Kidney epithelial cell (primary cell): ENCODE measurements at places on chromosomes 13 and 19. TPM values are rescaled to one million over a fixed set of nuclear protein-coding genes. Genes with fewer than 3 reads are reported as not detected.

SPTBN4 gene
- total RNA-seq = 0.96 and 2.4 TPM in 2 replicates

ZNF491 gene
- total RNA-seq = 0.48 and 4.6 TPM in 2 replicates

TMEM221 gene
- 0.75 TPM in 1 of 2 replicates, not detected in the other for total RNA-seq

DNA sequence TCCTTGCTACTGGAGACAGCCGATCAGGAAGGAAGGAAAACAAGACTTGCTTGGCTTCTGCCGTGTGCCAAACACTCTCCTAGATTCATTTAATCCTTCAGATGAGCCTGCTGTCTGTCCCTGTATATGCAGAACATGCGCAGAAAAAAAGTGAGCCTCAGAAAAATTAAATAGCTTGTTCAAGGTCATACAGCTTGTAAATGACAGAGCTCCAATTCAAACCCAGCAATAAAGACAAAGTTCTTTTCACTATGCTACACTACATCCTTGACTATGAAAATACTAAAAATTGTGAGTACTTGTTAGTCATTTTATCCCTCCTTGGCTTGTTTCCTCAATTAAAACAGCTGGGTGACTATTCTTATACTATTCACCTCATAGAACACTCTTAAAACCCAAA, 121.4 kb downstream of the KCNRG start:
- DNase-seq = no peak

DNA sequence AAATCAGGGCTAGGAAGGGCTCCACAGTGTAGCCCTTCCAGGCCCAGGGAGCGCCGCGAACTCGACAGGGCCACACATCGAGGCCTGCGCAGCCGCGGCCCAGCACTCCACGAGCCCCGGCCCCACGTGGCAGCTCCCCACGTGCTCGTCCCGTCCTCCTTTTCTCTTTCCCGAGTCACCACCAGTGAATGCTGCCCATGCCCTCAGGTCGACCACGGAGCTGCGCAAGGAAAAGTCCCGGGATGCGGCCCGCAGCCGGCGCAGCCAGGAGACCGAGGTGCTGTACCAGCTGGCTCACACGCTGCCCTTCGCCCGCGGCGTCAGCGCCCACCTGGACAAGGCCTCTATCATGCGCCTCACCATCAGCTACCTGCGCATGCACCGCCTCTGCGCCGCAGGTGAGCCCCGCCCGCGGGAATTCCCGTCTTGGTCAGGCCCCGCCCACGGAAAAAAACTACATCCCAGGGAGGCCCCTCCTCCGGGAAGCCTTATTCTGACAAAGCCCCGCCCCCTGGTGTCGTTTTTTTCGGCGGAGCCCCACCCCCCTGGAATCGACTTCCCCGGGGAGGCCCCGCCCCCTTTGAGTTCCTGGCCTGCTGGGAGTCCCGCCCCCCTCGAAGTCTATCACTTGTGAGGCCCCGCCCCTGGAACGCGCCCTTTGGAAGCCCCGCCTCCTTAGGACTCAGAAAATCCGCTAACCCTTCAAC, 7.0 kb downstream of the HIF3A start:
- DNase-seq = no peak

DNA sequence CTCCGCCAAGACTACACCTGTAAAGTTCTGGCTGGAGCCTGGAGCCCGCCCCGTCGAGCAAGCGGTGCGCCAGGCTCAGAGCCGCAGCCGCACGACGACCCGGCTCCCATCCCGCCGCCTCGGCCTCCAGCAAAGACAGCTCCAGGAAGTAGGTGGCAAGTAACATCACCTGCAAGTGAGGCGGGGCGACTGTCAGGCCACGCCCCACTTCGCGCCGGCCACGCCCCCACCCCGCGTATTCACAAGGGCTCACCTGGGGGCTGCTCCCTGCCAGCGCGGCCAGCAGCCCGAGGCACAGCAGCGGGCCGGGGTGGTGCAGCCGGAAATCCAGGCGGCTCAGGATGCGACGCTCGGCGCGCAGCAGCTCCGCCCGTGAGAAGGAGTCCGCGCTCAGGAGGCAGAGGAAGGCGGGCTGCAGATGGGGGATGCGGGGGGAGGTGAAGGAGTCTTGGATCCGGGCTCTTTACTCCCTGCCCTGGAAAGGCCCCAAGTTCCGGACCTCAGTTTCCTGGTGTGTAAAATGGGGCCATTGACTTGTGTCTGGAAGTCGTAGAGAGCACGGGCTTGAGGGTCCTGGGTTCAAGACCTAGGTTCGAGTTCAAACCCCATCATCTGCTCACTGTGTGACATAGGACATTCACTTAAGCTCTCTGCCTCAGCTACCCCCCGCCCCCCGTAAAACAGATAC, 3.2 kb downstream of the CCNP start:
- no peak for DNase-seq

DNA sequence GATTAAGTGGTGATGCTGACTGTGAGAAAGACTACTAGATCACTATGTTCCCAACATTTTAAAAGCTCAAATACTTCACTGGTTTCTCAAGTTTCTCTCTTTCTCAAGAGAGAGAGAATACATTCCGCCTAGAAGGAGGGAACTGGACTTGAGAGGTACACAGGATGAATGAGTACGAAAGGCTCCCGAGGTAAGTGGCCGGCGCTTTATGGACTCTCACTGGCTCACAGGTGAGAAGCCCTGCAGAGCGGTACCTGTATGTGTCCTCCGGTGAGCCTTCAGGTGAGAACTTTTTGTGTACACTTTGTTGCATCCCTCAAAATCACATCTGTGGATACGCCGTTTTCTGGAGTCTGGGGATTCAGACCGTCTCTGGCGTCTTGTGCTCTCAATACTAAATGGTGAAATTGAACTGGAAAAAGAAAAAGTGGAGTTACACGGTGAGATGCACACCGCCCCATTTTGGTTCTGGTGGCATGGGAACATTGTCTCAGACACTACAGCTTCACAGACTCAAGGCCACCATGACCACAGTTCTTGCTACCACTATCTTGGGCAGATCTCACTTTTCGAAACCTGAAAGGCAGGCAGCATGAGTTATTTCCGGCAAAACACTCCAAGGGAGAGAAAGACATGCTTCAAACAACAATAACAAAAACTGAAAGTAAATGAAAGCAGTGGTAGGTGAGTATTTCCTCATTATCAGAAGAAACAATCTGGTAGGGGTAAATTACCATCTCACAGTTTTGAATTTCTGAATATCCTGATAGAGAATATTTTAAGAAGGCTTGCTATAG, 418.9 kb downstream of the KLF12 start:
- no peak for DNase-seq

GRCh38 chr19:15255359-15255990, 23.2 kb upstream of the EPHX3 start:
- no peak for DNase-seq

- no peak for DNase-seq
Observed at GRCh38 chr13:26919311-26919710, 158.7 kb upstream of the GPR12 start.

GRCh38 chr19:29483944-29484581, 41.7 kb upstream of the VSTM2B start:
- no peak for DNase-seq

- no peak for DNase-seq
Observed at GRCh38 chr13:31674051-31674450, 65.3 kb upstream of the RXFP2 start.
